ENCODE measurements at places on chromosomes 4 and X. TPM values are rescaled to one million over a fixed set of nuclear protein-coding genes. Genes with fewer than 3 reads are reported as not detected.

DNA sequence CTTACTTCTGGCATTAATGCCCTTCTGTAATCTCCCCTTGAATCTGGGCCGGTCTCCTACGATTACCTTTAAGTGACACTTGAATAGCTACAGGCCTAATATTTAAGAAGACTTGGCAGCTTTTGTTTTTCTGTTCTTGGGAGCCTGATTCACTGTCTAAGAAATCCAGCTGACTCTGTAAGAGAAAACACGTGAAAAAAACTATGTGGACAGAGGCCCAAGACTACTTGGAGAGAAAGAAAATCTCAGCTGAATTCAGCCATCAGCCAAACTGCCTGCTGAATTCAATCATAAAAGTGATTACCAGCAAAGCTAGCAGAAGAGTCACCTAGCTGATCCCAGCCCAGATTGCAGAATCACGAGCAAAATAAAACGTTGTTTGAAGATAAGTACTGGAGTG lies 521.2 kb downstream of the MID1IP1 start:
- no peak for DNase-seq

GRCh38 chr4:151887031-151887815 lies 126.4 kb upstream of the GATB start:
- DNase-seq = no peak

The STATH gene
- not detected for polyA plus RNA-seq

The THAP6 gene
- 23.7 TPM for polyA plus RNA-seq

DNA sequence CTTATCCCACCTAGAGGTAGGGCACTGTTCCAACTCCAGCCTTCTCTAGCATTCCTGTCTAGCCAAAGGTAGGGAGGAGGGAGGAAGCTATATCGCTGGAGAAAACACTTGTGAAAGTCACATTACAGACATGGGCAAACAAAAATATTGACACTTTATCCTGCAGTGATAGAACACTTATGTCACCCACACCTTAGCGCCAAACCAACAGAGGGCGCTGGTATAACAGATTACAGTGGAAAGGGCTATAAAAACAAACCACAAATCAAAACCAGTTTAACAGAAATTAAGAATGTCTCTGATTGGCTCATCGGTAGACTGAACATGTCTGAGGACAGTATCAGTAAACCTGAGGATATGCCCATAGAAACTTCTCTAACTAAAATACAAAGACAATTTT lies 451.3 kb downstream of the TLL1 start:
- no peak for DNase-seq

- no peak for DNase-seq
Observed at GRCh38 chr4:69920874-69921273, 10.0 kb upstream of the CSN1S1 start.

DNA sequence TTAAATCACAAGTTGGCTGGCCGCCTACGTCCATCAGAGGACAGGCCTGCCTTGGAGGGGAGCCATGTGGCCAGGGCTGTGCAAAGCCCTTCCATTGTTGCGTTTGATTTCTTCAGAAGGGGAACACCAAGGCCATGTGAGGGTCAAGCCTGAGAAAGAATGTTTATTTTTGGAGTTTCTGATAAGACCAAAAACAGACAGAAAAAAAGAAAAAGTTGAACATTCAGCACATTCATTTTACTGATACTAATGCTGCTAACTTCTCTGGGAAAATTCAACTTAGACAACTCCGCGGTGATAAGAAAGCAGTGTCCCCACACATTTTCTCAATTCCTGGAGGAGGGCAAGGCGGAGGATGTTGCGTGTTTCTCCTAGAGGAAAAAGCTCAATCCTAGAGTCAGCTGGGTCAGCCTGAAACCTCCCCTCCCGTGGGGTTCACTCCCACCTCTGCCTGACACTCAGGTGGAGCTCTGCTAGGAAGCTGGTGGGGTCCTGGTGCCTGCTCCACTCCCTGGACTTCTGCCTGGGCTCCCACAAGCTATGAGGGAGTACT lies 63.5 kb downstream of the ANAPC4 start:
- DNase-seq = no peak

- DNase-seq = no peak
Observed at GRCh38 chr4:162586266-162586665, 422.5 kb upstream of the FSTL5 start.

DNA sequence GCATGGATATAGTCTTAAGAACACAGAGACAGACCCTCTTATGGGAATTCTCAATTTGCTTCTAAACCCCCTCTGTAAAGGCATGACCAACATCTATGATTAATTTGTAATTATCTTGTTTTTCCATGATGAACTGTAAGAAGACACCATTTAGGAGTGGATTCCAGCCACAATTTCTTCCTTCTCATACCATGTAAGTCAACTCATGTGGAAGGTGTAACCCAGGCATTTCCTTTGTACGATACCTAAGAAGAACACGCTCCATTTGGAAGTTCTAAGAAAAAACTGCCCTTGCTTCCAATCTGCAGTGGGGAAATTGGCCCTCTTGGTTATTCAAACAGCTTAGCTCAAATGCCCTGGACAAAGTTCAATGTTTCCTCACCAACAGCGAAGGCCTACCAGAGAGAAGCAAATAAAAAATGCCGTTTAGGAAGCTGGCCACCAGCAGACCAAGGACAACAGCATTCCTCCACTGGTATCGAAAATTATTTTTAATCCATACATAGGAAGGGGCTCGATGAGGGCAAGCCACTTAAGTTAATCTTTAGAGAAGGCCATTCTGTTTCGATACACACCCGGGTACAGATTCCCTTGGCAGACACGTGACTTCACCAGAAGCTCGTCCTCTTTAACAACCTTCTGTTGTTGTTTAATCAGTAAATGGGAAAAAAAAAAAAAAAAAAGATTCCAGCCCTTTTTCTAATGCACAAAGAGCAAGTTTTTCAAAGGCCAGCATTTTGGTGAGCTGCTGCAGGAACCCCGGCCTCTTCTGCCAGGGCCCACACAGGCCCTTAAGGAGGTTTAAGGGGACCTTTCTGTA lies 2.6 kb downstream of the DHRSX start:
- DNase-seq = no peak

The MAGEA2 gene
- polyA plus RNA-seq = not detected

GRCh38 chr4:40687676-40688389 lies 58.2 kb upstream of the RBM47 start:
- DNase-seq = no peak

DNA sequence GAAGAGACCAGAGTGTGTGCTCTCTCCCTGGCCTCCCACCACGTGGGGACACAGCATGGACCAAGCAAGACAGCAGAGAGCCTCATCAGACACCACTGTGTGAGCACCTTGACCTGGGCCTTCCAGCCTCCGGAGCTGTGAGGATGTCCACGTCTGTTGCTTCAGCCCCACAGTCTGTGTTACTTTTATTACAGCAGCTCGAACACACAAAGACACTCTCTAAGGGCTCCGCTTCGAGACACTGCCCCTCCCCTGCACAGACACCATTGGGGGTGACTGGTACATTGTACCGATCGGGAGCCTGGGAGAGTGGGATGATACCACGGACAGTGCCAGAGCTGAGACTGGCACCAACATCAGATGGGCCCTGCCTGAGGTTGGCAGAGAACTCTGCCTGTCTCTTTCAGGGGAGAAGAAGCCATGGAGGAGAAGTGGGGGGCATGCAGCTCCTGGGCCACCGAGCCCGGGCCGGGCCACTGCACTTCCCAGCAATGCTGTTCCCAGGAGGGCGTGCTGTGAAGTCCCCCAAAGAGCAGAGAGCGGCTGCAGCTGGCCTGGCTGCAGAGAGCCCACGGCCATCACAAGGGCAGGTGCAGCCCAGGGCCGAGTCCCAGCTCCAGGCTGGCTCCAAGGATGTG lies 48.1 kb upstream of the HMX1 start:
- no peak for DNase-seq

- peak; percentile 20 for DNase-seq
Observed at GRCh38 chrX:119273420-119274192, 37.5 kb downstream of the PGRMC1 start.

- no peak for DNase-seq
Observed at GRCh38 chr4:112076919-112077608, 68.2 kb upstream of the FAM241A start.

- no peak for DNase-seq
Observed at GRCh38 chr4:152850377-152850776, 70.6 kb downstream of the ARFIP1 start.

The PPEF1 gene
- polyA plus RNA-seq = 0.82 TPM

GRCh38 chrX:119017077-119017476 lies 42.7 kb downstream of the LONRF3 start:
- no peak for DNase-seq

GRCh38 chrX:24259544-24260240 lies 54.2 kb downstream of the SUPT20HL2 start:
- DNase-seq = peak; percentile 67

DNA sequence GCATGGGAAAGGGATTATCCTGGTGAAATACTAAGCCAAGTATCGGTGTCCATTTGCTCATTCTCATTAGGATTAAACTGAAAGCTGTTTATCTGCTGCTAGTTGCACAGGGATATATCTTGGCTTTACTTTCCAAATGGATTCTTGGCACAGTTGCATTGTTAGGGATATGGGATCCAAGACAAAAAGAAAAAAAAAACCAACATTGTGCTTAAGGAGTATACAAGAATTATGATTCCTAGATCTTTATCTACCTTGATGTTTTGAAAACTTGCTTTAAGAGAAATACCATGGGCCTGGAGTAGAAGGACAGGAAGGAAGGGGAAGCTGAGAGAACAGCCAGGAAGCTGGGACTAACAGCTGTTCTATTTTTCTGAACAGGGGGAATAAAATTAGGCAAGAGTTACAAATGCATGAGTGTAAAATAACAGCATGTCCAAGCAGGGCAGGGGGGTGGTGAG lies 107.6 kb downstream of the ATXN3L start:
- no peak for DNase-seq

DNA sequence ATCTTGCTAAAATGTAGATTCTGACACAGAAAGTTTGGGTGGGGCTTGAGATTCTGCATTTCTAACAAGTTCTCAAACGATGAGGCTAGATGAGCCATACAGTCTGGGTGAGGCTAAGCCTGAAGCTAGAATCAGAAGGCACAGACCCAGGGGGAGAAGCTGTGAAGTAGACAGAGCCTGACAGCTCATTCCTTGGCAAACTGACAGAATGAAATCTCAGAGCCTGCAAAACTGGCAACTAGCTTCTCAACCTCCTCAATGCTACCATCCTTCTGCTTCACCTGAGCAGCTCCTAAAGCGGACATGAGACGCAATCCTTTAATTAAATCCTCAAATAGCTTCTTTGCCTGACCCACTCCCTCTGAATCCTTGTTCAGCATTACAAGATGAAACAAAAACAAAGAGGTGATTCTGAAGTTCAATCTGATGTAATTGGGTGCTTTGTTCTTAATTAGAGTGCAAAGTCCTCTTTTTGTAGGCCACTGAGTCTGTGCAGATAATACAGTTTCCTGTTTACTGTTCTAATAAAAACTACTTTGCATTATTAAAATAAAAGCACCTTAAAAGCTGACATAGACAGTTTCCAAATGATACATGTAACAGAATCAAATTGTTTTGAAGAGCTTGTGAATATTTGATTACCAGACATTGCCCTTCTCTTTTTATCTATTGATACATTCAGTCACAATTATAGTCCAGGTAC lies 71.0 kb upstream of the BMP2K start:
- no peak for DNase-seq

DNA sequence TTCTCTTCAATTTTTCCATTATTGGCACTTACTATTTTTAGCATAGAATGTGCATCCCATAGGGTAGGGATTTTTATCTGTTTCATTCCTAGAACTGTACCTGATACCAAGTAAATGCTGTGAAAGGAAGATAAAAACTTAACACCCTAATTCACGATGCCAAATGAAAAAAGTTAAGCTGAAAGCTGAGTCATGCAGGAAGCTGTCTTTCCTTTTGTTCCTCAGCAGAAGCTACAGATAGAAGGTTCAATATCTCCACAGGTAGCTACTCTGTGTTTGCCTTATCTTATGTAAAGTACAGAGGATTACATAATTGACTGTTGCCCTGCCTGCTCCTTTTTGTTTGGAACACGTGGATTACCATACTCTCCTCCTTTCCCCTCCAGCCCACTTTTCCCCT lies 77.0 kb downstream of the LRP2BP start:
- DNase-seq = no peak

DNA sequence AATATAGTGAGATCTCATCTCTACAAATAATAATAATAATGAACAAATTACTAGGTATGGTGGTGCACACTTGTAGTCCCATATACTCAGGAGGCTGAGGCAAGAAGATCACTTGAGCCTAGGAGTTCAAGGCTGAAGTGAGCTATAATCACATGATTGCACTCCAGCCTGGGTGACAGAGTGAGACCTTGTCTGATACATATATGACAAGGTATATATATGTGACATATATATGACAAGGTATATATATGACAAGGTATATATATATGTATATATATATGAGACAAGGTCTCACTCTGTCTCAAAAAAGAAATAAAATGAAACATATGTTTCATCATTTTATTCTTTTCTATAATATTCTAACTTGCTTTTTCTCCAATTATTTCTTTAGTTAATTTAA lies 278.1 kb upstream of the TET2 start:
- no peak for DNase-seq

The SEPTIN11 gene
- not detected for polyA plus RNA-seq

DNA sequence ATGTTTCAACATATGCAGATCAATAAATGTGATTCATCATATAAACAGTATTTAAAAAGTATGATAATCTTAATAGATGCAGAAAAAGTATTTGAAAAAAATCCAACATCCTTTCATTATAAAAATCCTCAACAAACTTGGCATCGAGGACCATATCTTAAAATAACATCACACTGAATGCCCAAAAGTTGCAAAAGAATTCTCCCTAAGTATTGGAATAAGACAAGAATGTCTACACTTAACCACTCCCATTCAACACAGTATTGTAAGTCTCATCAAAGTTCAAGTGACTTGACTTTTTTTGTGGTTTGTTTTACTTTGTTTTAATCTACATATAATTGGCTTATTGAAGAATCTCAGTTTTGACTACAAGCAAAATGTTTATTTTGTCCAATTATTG lies 779.0 kb upstream of the SLIT2 start:
- no peak for DNase-seq

The CT45A10 gene
- not detected for polyA plus RNA-seq

DNA sequence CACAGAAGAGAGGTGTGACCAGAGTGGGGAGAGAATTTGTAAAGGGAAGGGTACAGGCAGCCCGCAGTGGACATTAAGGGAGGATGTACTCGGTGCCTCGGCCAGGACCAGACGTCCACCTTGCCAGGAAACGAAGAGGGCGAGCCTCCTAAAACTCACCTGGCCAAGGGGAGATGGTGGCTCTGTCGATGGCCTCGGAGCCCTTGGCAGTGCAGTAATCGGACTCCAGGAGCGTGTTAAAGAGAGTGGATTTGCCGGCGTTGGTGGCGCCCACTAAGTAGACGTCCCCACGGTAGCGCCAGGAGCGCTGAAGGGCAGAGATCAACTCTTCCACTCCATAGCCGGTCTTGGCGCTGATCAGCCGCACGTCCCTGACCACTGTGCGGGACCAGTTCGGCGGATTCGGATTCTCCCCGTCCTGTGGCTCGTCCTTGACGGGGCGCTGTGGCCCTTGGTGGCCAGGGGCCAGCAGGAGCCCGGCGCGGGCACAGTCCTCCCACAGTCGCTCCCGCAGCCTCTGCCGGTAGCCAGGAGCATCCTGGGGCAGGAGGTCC lies 1.0 kb downstream of the NOA1 start:
- DNase-seq = no peak

The TRIM2 gene
- polyA plus RNA-seq = 24.4 TPM

GRCh38 chr4:85228264-85228663 lies 246.7 kb upstream of the ARHGAP24 start:
- DNase-seq = no peak

- DNase-seq = peak; percentile 63
Observed at GRCh38 chr4:1345903-1346780, 866 bp upstream of the UVSSA start.

The CNGA2 gene
- not detected for polyA plus RNA-seq

Measured in muscle of arm (tissue), 14 donors.